ENCODE measurements at places on chromosomes 3 and 15.

- DNase-seq, result no peak
These were observed 282.8 kb upstream of the NECTIN3 start for GRCh38 chr3:110788794-110789193.

- DNase-seq, result no peak
These were observed 313.1 kb downstream of the SV2B start for GRCh38 chr15:91413142-91413541.

DNA sequence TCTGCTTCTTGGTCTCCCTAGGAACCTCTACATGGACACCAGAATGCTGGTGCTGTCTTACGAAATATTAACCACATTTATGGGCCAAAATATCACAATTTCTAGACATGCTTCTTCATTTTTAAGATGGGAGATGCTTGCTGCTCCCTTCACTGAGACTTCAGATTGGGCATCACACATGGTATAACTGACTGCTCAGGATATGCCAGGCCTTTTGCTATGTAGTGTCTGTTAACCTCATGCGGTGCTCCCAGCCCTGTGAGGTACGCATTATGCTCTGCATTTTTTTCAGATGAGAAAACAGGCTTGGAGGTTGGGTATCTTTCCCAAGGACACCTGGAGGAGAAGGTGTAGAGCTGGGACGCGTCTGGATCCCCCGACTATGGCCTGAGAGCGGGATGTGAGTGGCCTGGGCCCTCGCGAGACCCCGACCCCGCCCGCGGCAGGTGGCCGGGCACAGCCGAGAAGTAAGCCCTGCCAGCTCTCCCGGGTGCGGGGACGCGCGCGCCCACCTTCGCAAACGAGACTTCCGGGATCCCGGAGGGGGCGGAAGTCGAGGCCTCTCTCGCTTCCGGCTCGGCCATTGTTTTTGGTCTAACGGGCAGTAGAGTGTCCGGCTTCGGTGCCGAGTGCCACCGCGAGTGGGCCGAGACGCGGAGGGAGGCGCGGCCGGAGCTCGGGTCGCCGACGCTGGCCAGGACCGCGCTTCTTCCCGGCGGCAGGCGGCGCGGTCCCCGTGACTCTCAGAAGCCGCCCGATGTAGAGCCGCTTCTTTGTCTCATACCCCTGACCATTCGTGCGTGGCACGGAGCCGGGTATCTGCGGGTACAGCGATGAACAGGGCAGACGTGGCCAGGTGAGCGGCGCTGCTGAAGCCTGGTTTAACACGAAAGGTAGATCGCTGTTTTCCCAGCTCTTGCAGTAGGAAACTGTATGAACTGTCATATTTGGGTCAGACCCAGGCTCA lies at the start of gene ZKSCAN7:
ZKSCAN7 (plus strand) TSS at position 568 of the 967 bp plus-strand sequence. CDS start 1,855 bp downstream, outside the sequence.
- peak; percentile 39 for DNase-seq

DNA sequence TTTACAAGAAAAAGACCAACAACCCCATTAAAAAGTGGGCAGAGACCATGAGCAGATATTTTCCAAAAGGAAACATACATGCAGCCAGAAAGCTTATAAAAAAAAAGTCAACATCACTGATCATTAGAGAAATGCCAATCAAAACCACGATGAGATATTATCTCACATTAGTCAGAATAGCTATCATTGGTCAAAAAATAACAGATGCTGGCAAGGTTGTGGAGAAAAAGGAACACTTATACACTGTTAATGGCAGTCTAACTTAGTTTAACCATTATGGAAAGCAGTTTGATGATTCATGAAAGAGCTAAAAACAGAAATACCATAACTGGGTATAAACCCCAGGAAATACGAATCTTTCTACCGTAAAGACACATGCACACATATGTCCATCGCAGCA lies 76.3 kb downstream of the SUCNR1 start:
- no peak for DNase-seq

GRCh38 chr15:99105514-99106341 lies 848 bp downstream of the SYNM start:
- DNase-seq, result no peak

DNA sequence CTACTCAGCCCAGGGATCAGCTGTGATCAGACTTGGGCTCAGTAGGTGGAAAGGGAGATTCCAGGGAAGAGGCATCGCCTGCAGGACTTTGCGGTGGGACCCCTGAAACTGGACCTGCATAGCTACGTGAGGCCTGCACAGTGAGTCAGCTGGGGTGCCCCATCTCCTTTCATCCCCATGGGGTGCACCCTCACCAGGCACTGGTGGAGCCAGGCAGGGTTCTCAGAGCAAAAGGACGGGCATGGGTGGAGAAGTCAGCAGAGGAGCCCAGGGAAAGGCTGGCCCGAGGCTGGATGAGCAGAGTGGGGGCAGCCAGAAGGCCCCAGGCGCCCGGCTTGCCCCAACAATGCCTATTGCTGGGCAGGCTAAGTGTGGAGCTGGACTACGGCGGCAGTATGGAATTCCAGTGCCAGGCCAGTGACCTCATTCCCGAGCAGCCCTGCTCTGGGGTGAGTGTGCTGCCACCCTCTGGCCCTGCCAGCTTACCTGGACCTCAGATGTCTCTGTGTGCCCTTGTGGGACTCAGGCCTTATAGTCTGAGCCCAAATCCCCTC lies 19.7 kb downstream of the ACAA1 start:
- no peak for DNase-seq

Measured in stimulated activated CD8-positive, alpha-beta memory T cell treated with anti-CD3 and anti-CD28 coated beads, Interleukin-15, amount 100 ng/mL, for 4 hours (primary cell).